A549 (cell line): ENCODE measurements at places on chromosomes 13 and 19.

DNA sequence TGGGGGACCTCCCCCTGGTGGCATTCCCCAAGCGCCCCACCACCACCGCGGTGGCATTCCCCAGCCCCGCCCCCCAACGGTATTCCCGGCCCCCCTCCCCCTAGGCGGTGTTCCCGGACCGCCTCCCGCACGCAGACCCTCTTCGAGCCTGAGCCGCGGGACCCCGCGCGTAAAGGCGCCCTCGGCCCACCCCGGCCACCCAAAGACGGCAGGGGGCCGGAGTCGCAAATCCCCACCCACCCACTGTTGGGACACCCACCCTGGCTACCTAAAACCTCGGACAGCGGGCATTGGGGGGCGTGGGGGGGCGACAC lies 22.4 kb downstream of the OLFM2 start:
- no peak for DNase-seq

DNA sequence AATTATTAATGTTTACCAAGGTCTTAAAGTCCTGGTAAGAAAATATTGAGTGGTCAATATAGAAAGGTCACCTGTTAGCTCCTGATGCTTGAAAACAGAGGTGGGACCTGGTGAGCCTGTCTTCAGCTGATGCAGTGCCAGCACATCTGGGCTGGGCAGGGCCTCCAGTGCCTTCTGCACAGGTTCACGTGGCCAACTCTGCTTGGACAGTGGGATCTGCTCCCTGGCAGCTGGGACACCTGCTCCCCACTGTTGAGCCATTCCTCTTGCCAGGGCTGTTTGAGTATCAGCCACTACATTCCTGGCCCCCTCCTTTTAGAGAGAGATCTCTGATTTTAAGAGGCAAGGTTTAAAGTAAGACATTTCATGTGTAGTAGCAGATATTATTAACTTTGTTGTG lies 135.0 kb downstream of the TM9SF2 start:
- DNase-seq: no peak

DNA sequence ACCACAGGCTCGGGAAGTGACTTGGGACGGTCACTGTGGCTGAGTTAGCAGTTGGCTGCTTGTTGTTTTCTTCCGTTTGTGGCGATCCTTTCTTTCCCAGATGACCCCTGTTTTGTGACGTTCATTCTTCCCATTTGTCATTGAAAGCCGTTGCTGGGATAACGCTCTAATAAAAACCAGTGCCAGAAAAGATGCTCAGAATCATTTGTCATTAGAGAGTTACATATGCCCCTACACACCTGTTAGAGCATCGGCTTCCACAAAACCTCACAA lies 39.3 kb upstream of the MCF2L start:
- no peak for DNase-seq

- DNase-seq: no peak
These were observed 21.8 kb upstream of the RBM26 start for GRCh38 chr13:79427883-79428282.

DNA sequence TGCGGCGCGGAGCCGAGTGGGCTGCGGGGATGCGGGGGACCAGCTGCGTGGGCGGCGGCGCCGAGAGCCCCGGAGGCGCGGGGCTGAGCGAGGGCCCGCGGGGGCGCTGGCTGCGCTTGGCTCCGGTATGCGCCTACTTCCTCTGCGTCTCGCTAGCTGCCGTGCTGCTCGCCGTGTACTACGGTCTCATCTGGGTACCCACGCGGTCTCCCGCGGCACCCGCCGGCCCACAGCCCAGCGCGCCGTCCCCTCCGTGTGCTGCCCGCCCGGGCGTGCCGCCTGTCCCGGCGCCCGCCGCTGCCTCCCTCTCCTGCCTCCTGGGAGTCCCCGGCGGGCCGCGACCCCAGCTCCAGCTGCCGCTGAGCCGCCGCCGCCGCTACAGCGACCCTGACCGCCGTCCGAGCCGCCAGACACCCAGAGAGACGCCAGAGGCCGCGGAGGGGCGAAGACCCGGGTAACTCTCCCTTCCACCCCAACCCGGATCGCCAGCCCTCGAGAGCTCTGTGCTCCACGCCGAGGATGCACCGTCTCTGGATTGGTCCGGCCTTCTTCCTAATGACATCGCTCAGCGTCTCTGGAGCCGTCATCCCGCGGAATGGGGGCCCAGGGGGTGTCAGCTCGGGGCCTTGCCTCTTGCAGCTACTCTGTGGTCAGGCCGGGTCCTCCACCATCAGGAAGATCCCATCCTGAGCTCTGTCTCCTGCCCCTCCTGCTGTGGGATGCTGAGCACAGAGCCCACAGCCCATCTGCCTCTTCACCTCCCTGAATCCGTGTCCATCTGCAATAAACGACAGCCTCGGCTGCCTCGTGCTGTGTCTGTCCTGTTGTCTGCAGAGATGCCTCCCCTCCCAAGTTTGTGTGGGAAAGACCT lies 441 bp downstream of the INAFM1 start:
- DNase-seq: no peak

- DNase-seq: peak; percentile 35
These were observed 2.6 kb upstream of the DHRS12 start for GRCh38 chr13:51806566-51806965.

GRCh38 chr13:44920013-44920412 lies 69.3 kb downstream of the NUFIP1 start:
- DNase-seq: no peak

DNA sequence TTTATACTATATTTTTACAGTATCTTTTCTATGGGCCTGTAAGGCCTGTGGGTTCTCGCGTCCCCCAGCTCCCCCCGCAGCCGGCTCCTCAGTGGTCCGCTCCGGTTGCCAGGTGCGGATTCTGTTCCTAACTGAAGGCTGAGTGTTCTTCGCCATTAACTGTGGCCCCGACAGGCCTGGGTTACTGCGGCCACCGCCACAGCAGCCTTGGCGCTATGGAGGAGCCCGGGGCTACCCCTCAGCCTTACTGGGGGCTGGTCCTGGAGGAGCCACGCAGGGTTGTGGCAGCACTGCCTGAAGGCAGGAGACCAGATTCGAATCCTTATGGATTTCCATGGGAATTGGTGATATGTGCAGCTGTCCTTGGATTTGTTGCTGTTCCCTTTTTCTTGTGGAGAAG lies 45.8 kb downstream of the SPRYD7 start:
- no peak for DNase-seq

DNA sequence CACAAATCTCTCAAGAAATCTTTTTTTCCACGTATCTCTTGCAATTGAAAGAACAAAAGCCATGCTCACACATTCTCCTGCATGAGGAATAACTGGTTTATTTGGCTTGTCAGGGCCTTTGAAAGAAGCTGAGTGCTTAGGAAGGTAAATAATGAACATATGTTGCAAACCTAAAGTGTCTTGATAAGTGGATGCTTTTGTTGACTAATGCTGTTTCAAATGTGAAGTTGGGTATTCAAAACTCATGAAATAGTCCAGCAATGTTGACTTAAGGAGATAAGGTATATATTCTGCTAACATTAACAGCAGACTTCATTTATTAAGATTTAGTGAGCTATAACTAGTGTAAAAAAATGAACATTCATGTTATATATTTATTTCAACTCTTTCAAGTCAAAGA lies 1792.7 kb upstream of the MIR17HG start:
- no peak for DNase-seq

- peak; percentile 87 for DNase-seq
These were observed 7.4 kb downstream of the RABAC1 start for GRCh38 chr19:41951686-41952172.

- no peak for DNase-seq
These were observed 34.5 kb upstream of the FAM216B start for GRCh38 chr13:42746866-42747265.

DNA sequence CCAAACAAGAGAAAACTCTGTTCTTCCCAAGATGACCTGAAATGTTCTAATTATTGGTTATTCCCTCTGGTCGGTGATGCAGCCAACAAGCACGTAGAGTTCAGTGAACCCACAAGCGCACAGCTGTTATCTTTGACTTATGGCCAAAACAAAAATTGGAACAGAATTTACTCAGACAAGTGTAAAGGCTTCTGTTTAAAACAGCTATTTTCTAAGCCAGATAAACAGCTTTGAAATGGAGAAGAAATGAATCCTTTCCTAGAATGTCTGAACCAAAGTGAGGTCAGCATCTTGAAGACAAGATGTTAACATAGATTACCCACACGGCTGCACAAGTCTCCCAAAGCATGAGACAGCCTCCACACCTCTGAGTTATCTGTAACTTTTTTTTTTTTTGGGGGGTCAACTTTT lies 669.2 kb downstream of the DIAPH3 start:
- no peak for DNase-seq

DNA sequence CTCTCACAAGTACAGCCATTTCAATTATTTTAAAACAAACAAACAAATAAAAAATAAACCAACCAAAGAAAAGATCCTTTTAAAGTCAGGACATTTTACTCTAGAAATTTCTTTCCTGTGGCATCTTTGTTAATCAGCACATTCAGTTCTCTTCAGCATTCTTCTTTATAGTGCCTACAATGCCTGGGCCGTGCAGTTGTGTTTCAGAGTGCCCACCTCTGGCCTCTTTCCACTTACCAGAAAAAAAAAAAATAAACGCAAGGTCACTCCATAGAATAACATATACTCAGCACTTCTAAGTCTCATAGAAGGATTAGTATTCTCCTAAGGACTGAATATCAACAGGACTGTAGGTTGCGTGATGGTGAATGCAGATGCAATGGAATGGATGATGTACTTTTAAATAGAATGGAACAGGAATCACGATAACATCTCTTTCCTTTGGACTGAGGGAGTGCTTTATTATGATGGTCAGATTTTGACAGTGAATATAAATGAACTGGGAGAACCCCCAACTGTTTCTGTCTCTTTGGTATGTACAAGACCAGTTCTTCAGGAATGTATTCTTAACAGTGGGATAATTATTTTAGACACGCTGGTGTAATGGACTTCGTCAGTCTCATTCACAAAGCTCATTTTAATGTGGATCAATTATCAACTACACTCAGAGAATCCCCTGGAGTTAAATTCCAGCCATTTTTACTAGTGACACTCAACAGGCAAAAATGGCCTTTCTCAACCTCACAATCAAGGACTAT lies 125.0 kb upstream of the NBEA start:
- DNase-seq: no peak
